ENCODE measurements at places on chromosomes 12 and 14.

- no peak for DNase-seq
These were observed 22.4 kb upstream of the LTBP2 start for GRCh38 chr14:74634481-74634880.

GRCh38 chr14:34157651-34158050 is 206.8 kb upstream of the EGLN3 start:
- no peak for DNase-seq

GRCh38 chr14:41130274-41130673 is 476.4 kb upstream of the LRFN5 start:
- DNase-seq, result no peak

GRCh38 chr14:100865682-100866591 is 37.6 kb downstream of the RTL1 start:
- no peak for DNase-seq

- DNase-seq, result no peak
These were observed 105.8 kb downstream of the PRKD1 start for GRCh38 chr14:29821661-29822429.

DNA sequence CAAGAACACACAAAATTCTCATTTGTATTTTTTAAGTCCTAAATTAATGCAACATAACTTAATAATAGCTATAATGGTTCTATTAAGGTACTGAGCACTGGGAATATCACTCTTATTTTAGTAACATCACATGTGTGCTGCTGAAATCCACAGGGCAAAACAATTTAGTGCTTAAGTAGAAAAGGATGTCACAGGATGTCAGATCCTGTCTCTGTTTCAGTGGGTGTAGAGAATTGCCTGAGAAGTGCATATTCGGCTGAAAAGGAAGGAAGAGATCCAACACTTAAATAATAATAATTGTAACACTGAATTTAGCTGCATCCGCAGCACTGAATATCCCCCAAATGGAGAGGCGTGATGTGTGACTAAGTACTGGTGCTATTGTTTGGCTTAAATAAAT is 8.6 kb downstream of the LDHB start:
- no peak for DNase-seq

GRCh38 chr12:69824966-69825560 is at the start of gene MYRFL:
Gene MYRFL, plus strand, starts transcription at chr12:69825227. Its CDS starts 291 bp downstream, at chr12:69825518.
- DNase-seq, result no peak

DNA sequence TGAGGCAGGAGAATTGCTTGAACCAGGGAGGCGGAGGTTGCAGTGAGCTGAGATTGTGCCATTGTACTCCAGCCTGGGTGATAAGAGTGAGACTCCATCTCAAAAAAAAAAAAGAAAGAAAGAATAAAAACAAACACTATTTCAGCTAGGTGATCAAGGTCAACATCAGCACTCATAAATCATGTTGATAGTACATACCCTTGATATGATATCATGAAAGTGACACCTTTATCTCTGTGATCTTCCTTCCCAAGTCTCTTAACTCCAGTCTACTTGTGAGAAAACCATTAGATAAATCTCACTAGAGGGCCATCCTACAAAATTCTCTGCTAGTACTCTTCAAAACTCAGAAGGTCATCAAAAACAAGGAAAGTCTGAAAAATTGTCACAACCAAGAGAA is 44.2 kb upstream of the PTGR2 start:
- no peak for DNase-seq

DNA sequence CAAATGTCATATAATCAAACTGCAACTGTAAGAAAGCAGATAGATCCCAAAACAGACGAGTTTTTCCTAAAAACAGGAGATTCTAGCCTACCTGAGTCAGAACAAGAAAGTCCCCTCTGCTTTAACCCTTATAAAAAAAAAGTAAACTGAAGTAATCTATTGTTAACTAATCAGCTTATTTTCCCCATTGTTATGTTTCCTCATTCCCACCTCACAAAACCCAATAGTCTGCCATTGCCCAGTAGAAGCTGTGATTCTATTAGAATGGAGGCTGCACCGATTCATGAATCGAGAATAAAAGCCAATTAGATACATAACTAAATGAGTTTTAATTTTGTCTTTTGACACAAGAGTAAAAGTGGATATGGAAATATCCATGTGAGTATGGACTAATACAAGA is 115.4 kb downstream of the MED13L start:
- no peak for DNase-seq

- no peak for DNase-seq
These were observed 184.6 kb upstream of the TMEM260 start for GRCh38 chr14:56394826-56395530.
